ENCODE measurements at places on chromosomes 11 and 22.

GRCh38 chr11:16000065-16000464 lies 356.3 kb downstream of the SOX6 start:
- DNase-seq: no peak

DNA sequence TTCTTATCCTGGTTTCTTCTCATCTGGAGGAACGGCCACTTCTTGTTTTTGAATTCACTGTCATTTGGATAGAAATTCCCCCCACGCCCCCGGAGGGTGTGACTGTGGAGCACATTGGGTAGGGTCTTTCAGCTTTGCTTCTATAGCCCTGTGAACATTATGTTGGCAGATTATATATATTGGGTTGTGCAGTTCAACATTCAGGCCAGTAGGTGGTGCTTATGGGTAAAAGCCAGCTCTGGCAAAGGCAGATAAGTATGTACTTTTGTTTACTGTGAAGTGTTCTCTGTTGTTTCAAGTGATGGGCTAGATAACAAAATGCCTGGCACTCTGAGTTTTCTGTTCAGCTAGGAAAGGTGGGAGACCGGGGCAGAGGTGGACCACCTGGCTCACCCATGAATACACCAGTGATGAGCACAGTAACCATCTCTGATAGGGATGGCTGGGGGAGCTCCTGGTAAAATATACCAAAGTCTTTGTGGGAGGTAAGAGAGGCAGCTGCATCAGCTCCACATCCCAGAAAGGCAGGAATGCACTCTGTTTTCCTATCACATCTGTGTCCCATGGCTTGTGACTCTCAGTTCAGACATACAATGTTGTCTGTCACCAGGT lies 1348.2 kb upstream of the RAG2 start:
- DNase-seq: peak; percentile 19

GRCh38 chr22:27152033-27152432 lies 494.6 kb downstream of the MIAT start:
- peak; percentile 13 for DNase-seq

- DNase-seq: peak; percentile 88
Measured at GRCh38 chr11:64688534-64688982, 34.4 kb downstream of the NRXN2 start.

GRCh38 chr11:113273720-113274119 lies 40.7 kb upstream of the TTC12 start:
- DNase-seq: no peak

- no peak for DNase-seq
Measured at GRCh38 chr11:111018566-111018965, 227.0 kb upstream of the POU2AF2 start.

DNA sequence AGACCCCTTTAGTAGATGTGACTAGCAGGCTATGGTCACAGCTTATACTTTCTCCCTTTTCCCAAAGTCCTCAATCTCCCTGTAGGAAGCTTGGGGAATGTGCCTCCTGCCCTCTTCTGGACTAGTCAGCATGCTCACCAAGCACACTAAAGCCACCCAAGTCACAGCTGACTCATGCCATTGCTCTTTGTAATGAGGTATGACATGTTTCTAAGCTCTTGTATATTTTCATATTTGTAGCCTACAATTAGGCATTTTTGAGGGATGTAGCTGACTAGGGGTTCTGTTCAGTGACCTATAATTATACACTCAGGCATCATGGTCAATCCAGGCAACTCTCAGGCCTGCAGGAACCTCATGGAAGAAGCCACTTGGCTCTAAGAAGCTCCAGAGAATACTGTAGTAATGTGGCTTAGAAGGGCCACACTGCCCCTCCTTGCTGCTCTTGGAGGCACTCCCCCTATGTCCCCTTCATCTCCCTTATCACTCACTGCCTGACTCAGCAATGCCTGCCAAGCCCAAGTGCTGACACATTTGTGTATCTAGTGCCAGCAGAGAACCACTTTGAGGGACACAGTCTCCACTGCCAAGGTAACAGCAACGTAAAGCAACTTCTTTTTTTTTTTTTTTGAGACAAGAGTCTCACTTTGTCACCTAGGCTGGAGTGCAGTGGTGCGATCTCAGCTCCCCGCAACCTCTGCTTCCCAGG lies 86.2 kb downstream of the RPL27A start:
- DNase-seq: peak; percentile 30

DNA sequence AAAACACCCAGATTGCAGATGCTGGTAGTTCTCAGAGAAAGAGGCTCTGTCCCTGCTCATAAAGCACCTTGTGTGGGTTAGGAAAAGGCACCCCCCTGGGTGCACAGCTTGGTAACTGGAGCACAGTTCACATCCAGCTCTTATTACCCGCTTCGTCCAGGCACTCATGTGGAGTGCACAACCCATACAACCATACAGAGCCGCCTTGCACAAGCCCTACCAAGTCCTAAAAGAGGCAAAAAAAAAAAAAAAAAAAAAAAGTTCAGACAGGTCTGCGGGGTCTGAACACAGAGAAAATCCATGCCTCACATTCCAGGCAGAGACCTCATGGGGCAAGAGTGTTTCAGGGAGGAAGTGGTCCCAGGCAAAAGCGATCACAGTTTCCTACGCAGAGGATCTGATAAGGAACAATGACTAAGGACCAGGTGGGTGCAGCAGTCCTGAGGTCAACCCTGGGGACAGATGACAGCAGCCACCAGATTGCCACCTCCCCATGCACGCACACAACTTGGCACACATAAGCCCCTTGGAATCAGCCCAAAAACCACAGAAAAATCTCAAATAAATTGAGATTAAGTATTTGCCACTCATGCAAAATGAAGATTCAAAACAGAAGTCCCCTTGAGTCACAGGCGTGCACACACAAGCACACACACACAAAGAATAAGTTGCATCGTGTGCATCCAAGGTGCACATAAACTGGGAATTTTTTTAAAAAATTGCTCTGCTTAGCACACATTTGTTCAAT lies 12.3 kb downstream of the MB start:
- peak; percentile 36 for DNase-seq

DNA sequence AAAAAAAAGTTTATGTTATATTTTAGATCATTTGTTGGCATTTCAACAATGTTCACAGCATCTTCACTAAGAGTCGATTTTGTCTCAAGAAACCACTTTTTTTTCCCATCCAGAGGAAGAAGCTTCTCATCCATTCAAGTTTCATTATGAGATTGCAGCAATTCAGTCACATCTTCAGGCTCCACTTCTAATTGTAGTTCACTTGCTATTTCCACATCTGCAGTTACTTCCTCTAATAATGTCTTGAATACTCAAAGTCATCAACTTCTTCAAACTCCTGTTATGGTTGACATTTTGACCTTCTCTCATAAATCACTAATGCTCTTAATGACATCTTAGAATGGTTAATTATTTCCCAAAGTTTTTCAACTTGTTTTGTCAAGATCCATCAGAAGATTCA lies 61.3 kb upstream of the CHORDC1 start:
- no peak for DNase-seq

All from activated CD4-positive, alpha-beta T cell treated with anti-CD3 and anti-CD28 coated beads, Interleukin-2, Interleukin-4, amounts not matched to agents 100 ng/mL and 50 ng/mL, durations not matched to agents 16 hours and 8 hours (primary cell).